ENCODE measurements at places on chromosomes 16 and 17.

GRCh38 chr17:78130437-78131101 lies at the start of gene TMC8:
TMC8 (plus strand) TSS chr17:78130771; CDS start chr17:78131589, 818 bp downstream.
- no peak for DNase-seq

- DNase-seq, result peak; percentile 38
Measured at GRCh38 chr17:44971776-44972483, 3.8 kb upstream of the C1QL1 start.

DNA sequence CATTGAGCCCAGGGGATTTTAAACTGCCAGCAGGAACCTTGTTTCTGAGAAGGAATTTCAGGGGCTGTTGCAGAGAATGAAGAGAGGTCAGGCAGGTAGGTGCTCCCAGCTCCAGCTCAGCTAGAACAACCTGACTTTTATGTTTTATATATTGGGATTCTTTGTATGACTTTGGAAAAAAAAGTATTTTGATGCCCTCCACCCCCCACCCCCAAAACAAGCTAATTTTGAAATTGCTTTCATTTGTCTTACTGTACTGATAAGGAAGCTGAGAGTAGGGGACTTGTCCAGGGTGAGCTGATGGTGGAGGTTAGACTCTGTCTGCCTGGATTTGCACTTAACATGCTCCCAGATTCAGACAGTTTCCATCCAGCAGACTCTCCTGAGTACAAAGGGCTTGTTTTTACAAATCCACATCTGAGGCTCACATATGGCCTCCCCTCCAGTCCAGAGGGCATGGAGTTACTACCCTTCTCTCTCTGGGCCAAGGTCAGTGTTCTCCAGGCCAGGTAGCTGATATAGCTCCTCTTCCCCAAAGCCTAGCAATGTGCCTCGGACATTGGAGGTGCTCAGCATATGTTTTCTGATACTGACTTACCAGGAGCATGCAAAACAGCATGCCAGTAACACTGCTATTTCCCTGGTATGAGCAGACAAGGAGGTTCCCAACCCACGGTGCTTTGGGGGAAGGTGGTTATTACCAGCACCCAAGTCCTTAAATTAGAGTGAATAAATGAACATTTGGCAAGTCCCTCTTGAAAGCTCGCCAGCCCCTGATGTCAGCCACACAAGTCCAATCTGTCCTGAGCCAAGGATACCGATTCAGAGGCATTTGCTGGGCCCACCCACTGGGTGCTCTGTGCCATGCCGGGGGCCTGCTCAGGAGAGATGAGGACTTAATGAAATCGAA lies 11.3 kb downstream of the STX1B start:
- DNase-seq, result no peak

DNA sequence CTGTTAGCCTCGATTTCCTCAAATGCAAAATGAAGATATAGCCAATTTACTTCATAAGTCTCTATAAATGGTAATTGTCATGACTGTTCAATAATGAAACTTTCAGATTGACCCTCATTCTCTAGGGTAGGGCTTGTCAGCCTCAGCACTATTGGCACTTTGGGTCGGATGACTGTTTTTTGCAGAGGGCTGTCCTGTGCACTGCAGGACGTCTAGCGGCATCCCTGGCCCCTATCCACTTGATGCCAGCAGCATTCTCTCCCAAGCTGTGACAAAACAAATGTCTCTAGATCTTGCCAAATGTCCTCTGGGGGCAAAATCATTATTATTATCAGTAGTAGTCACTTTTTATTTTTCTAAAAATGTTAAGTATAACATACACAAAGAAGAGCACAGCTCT lies 24.6 kb downstream of the CDH11 start:
- no peak for DNase-seq

DNA sequence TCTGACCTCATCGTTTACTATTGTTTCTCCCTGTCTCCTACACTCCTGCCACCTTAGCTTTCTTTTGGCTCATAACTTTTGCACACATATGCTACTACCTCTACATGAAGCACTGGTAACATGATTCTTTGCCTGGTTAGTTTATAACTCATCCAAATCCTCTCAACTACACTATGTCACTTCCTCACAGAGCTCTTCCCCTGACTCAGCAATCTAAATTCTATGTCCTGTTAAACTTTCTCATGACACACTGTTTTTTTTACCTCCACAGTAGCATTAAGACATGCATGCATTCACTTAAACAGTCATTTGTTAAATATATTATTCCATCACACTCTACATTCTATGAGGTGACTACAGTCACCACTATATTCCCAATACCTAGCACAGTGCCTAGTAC lies 19.7 kb downstream of the APPBP2 start:
- DNase-seq, result no peak

- no peak for DNase-seq
Measured at GRCh38 chr16:3193221-3194212, 5.5 kb downstream of the OR1F1 start.

- no peak for DNase-seq
Measured at GRCh38 chr17:8448310-8448709, 12.6 kb downstream of the NDEL1 start.

GRCh38 chr16:9049241-9049640 lies 42.2 kb upstream of the HAPSTR1 start:
- DNase-seq, result no peak

DNA sequence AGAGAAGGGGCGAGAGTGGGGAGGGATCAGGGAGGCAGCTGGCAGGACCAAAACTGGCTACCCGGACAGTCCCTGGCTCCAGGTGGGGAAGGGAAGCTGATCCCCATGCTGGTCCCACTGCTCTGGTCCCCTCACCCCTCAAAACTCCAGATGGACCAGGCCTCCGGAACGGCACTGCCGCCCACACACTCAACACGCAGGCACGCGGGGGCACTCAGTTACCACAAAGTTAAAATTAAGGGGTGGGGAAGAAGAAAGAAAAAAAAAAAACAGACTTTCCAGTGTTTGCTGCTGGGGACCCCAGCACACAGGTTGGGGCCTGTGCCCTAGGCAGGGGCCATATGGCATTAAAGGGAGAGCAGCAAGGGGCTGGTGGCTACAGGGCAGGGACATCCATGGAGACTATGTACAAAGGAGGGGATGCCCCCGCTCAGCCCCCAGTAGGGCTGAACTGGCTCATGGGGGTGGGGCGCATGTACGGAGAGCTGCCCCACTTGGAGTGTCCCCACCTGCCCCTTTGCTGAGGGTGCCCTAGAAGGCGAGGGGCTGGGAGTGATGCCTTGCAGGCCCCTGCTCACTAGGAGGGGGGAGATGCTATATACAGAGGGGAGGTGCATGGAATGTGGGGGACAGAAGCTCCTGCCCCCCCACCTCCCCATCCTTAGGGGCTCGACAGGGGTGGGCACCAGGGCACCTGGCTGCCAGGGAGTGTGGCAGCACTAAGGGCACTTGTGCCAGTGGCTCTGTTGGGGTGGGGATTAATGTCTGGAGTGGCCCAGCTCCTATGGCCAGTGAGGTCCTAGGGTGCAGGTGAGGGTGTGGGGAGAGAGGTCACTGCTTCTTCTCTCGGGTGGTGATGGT lies 5.6 kb downstream of the TP53I13 start:
- no peak for DNase-seq

DNA sequence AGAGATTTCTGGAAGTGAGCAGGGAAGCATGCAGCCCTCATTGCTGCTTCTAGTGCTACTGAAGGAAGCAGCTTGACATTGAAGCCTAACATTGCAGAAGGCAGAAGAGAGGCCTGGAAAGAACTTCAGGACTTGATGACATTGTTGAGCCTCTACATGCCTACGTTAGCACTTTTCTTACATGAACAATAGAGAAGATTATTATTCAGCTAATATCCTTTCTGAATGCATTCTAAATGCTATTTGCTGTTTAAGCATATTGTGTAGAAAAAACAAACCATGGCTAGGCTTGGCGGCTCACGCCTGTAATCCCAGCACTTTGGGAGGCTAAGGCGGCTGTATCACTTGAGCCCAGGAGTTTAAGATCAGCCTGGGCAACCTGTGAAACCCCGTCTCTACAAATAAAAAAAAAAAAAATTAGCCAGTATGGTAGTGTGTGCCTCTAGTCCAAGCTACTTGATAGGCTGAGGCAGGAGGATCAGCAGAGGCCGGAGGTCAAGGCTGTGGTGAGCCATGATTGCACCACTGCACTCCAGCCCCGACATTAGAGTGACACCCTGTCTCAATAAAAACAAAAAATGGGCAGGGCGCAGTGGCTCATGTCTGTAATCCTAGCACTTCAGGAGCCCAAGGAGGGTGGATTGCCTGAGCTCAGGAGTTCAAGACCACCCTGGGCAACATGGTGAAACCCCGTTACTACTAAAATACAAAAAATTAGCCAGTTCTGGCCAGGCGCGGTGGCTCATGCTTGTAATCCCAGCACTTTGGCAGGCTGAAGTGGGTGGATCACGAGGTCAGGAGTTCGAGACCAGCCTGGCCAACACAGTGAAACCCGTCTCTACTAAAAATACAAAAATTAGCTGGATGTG lies 2.2 kb upstream of the AURKB start:
- DNase-seq, result no peak

DNA sequence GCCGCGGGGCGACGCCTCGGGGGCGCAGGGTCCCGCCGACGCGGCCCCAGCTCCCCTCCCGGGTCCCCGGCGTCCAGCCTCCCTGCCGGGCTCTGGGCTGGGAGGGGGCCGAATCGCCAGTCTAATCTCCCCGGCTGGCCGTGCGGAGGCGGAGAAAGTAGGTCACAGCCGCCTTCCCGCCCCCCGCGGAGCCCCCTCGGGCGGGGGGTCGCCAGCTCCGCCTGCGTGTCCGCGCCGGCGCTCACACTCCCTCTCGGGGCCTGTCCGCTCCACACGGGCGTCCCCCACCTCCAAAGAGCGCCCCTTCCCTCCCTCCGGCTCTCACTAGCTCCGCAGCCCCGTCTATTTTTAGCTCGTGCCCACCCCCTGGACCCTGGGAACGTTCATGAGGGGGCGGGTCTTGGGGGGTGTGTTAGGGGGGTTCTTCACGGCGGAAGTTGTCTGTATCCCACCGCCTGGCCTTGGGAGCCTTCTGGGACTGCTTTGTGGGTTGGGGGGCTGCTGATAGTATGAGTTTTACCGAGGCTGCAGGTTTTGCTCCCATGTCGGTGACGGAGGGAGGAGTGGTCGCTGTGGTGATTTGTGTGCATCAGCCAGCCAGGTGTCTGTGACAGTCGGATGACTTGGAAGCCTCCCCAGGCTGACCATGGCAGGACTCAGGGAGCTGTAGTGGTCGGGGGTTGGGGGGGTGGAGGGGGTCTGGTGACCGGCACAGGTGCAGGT lies 1.1 kb downstream of the ATP1B2 start:
- no peak for DNase-seq

- DNase-seq, result no peak
Measured at GRCh38 chr16:14375132-14375491, 254.9 kb downstream of the PARN start.

DNA sequence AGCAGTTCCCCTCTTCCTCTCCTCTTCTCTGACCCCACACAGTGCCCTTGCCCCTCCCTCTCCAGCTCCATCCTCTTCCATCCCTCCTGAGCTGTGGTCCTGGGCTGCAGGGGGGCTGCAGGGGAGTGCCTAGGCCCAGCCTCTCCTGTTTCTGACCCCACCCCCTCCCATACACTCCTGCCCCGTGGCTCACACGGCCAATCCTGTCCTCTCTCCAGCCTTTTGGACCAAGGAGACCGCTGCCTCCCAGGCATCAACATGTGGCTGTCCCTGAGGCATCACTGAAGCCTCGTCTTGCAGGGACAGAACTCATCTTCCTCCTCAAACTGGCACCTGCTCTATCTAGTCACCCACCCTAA lies 6.7 kb downstream of the CLUH start:
- no peak for DNase-seq

GRCh38 chr16:75379911-75380847 lies 53.1 kb downstream of the CFDP1 start:
- peak; percentile 4 for DNase-seq

GRCh38 chr16:74064120-74064735 lies 232.4 kb upstream of the PSMD7 start:
- DNase-seq, result no peak

DNA sequence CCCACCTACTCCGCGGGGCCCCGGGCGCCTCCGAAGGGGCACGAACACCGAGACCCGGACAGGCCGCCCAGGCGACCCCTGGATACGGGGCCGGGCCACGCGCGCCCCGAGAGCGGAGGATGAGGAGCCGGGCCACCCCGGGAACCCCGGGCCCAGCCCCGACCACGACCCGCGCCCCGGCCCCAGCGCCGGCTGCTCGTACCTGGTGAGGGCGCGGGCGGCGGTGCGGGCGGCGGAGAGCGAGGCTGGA lies 192 bp downstream of the FASN start:
- no peak for DNase-seq

DNA sequence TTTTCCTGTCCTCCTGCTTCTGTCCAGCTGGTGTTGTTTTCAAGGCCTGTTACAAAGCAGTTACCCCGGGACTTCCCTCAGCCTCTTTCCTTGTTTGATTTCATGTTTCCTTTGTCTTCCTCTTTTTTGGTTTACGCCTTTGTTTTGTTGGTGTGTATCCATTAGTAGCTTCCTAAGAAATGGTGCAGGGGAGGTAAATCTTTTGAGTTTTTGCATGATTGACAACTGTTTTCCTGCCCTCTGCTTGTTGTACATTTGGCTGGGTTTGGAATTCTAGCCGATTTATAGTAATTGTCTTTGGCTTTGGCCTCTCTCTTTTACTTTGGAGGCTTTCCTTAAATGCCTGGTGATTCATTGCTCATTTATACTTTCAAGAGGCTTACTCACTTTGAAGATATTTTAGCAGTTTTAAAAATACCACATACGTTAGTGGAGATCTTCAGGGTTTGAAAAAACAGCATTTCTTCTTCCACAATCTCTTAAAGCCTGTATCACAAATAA lies 32.8 kb downstream of the DNAH2 start:
- no peak for DNase-seq

- no peak for DNase-seq
Measured at GRCh38 chr17:76307966-76308338, at the start of gene QRICH2. QRICH2 (minus strand) TSS chr17:76308276; CDS start chr17:76307998, 278 bp downstream.

DNA sequence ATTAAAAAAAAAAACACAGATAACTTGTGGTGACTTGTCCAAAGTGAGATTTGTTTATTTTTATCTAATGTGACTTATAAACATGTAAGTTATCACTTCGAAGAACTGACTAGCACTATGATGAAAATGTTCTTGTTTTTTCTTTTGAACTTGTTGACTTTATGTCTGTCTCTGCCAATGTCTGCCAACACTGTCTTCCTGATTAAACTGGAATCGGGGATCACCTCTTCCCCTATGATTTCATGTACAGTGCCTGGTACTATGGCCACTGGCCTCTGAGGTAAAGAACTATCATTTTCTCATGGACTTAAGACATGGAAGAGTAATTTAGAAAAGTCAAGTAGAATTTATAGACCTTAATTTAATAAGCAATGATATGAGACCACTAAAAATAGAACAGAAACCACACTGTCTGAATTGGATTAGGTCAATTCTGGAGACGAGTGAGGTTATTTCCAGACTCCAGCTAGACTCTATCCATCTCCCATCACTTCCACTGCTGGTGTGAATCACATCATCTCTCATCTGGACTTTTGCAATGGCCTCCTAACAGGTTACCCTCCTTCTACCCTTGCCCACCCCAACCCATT lies 8.9 kb downstream of the C17orf78 start:
- no peak for DNase-seq

DNA sequence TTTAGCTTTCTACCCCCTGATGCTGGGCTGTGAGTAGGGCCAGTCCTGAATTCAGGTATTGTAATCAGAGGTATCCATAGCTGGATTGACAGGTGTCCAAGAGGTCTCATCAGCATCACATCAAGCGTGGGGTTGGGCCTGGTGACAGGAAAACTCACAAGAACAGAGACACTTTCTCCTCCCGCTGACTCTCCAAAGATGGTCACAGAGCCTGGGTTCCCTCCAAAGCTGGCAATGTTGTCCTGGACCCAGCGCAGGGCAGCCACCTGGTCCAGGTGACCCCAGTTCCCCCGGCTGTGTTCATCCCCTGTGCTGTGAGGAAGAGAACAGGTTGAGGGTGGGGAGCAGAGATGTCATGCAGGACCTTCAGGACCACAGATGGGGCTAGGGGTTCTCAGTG lies 11.7 kb downstream of the CES1 start:
- DNase-seq, result no peak

GRCh38 chr16:69747115-69747514 lies 7.6 kb downstream of the NOB1 start:
- DNase-seq, result no peak

Data from stimulated activated CD8-positive, alpha-beta memory T cell treated with anti-CD3 and anti-CD28 coated beads, Interleukin-7, amount 100 ng/mL, for 24 hours (primary cell).